AG04450 (cell line): ENCODE measurements at places on chromosomes 7 and 10. TPM values are rescaled to one million over a fixed set of nuclear protein-coding genes. Genes with fewer than 3 reads are reported as not detected.

DNA sequence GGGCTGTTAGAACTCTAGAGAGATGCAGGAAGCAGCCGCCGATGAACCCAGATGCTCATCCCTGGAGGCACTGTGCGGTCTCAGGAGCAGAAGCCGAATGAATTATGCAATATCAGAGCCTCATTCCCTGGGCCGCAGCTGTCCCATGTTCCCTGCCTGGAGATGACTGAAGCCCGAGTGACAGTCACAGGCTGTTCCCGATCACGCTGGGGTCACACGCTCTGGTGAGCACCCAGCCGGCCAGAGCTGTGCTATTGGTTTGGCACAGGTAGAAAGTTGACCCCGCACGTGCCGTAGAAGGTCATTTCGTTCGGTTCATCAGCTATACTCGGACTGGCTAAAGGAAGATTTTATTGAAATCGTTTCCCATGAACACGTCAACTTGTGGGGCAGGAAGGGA lies 140.5 kb upstream of the SH2B2 start:
- DNase-seq, result no peak

The CALML3 gene
- polyA plus RNA-seq, result not detected in 2 replicates

The NUDT13 gene
- 1.4 TPM in 2 replicates for polyA plus RNA-seq

The EN2 gene
- not detected in 2 replicates for polyA plus RNA-seq

The ZNF487 gene
- polyA plus RNA-seq, result 3.2 and 4.4 TPM in 2 replicates

The KIF11 gene
- polyA plus RNA-seq, result 5.2 and 7.6 TPM in 2 replicates

GRCh38 chr10:43820663-43821062 lies 172.0 kb upstream of the ZNF32 start:
- no peak for DNase-seq

DNA sequence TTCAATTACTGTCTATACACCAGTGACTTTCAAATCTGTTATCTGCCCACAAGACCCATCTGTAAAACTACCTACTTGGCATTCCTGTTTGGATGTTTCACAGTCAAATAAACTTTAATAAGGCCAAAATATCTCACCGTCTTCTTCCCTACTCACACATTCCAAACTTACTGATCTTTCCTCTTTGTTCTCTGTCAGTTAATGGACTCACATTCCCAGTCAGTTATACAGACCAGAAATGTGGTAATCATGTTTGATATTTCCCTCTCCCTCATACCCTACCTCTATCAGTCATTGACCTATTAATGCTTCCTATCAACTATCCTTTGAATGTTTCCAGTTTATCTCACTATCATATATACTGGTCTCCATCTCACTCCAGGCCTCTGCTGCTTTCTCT lies 28.5 kb upstream of the HDAC9 start:
- DNase-seq, result no peak

GRCh38 chr7:46654546-46655443 lies 733.7 kb upstream of the IGFBP3 start:
- DNase-seq, result no peak

- DNase-seq, result peak; percentile 85
Measured at GRCh38 chr10:119113751-119114732, 10.1 kb downstream of the DENND10 start.

GRCh38 chr10:97007417-97007816 lies 175.3 kb downstream of the LCOR start:
- no peak for DNase-seq
